ENCODE measurements at places on chromosomes 1 and 21.

DNA sequence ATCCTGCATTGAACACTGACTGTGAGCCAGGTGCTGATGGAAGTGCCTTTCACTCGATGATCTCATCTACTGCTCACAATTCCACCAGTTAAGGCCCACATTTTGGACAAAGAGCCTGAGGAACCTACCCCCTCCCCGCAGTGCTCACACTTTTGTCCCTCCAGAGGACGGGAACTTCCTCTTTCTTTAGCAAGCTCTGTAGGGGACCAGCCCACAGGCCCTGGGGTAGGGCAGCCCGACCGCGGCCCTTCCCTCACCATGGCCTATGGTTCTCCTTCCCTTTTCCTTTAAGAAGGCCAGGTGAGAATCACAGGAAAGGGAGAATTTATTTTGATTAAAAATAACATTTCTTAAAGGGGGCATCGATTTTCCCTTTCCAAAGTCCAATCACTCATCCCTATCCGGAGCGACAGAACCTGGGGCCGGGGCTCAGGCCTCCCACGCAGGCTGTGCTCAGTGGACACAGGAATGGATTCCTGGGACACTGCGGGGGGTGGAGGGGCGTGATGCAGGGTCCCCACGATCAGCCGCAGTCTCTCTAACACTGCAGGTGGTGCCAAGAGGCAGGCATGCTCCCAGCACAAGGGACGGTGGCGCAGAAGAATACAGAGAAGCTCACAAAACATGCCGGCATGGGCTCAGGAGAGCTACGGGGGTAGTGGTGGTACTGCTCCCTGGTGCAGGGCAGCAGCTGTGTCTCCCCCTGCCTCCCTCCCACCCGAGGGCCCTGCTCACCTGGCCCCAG, 8.9 kb upstream of the KCNE1 start:
- DNase-seq = no peak

DNA sequence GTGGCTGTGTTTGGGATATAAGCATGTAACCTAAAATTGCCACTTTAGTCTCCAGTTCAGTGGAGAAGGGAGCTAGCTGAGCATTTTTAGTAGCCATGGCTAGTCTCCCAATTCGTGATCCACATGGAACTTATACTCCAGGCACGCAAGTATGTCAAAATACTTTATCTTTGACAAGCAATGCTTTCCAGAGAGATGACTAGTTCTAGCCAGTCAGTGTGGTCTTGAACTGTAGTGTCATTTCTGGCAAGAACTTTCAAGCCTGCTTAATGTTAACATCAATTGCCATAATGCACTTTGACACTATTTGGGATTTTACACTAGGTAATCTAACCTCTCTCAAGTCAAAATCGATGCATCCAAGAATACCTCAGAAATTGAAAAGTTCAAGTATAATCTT, 660.0 kb downstream of the PTPRC start:
- no peak for DNase-seq

- no peak for DNase-seq
Measured at GRCh38 chr1:164725401-164725800, 166.4 kb downstream of the PBX1 start.

GRCh38 chr1:11320153-11320936, 47.3 kb downstream of the UBIAD1 start:
- peak; percentile 15 for DNase-seq

- DNase-seq = no peak
Measured at GRCh38 chr1:56477164-56478111, 101.9 kb downstream of the PLPP3 start.

- DNase-seq = peak; percentile 90
Measured at GRCh38 chr1:207751790-207752455, at the start of gene CD46. Gene CD46, plus strand, starts transcription at chr1:207752054. Its CDS starts 159 bp downstream, at chr1:207752213.

All from T-helper 1 cell (primary cell).